Mesothelial cell of epicardium (in vitro differentiated cells): ENCODE measurements at places on chromosomes 4 and X. TPM values are rescaled to one million over a fixed set of nuclear protein-coding genes. Genes with fewer than 3 reads are reported as not detected.

GRCh38 chrX:48957477-48957826, at the start of gene OTUD5:
Gene OTUD5 (minus strand): TSS chrX:48957607. CDS start chrX:48957570, 37 bp downstream.
- DNase-seq = no peak
- H3K36me3 ChIP-seq = peaks cover 2% of the 10 kb centered on the region
- H3K27me3 ChIP-seq = no peaks in the 10 kb centered on the region
- H3K4me3 ChIP-seq = peak within 1 kb of the TSS; percentile 100
- peaks cover 30% of the 10 kb centered on the region for H3K4me1 ChIP-seq
- peak within 1 kb of the TSS; percentile 100 for H3K27ac ChIP-seq

DNA sequence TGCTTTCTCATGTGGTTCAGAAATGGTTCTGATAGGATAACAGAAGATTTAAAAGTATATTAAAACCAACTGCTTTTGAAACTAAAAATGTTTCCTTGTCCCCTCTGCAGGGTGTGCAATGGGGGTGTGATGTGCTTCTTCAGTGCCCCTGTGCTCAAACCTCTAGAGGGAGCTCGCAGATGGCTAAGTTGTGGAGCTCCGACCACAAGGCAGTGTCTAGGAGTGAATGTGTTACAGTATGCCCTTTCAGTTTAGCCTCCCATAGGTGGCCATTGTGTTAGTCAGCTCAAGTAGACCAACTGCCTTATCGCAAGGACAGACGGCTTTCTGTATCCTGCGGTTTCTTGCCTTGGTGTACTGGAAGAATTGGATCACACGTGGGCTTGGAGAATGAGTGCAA, 130.5 kb downstream of the TENT5D start:
- no peak for DNase-seq
- H3K36me3 ChIP-seq = no peaks in the 10 kb centered on the region
- no peak overlapping the region for H3K27ac ChIP-seq
- H3K4me3 ChIP-seq = no peak overlapping the region
- no peaks in the 10 kb centered on the region for H3K4me1 ChIP-seq

- H3K27me3 ChIP-seq = no peaks in the 10 kb centered on the region
- no peak overlapping the region for H3K27ac ChIP-seq
- H3K36me3 ChIP-seq = no peaks in the 10 kb centered on the region
- peaks cover 4% of the 10 kb centered on the region for H3K4me1 ChIP-seq
Measured at GRCh38 chr4:126361287-126361686, 1046.5 kb downstream of the FAT4 start.

DNA sequence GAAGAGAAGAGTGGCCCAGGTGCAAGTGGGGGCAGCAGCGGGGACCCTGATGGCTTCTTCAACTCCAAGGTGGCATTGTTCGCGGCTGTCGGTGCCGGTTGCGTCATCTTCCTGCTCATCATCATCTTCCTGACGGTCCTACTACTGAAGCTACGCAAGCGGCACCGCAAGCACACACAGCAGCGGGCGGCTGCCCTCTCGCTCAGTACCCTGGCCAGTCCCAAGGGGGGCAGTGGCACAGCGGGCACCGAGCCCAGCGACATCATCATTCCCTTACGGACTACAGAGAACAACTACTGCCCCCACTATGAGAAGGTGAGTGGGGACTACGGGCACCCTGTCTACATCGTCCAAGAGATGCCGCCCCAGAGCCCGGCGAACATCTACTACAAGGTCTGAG, 11.4 kb downstream of the EFNB1 start:
- H3K27ac ChIP-seq = no peak overlapping the region
- no peaks in the 10 kb centered on the region for H3K27me3 ChIP-seq
- peaks cover 6% of the 10 kb centered on the region for H3K4me1 ChIP-seq
- H3K36me3 ChIP-seq = peaks cover 7% of the 10 kb centered on the region
- DNase-seq = no peak

- H3K36me3 ChIP-seq = no peaks in the 10 kb centered on the region
- DNase-seq = no peak
- no peak overlapping the region for H3K27ac ChIP-seq
- H3K4me1 ChIP-seq = no peaks in the 10 kb centered on the region
- H3K4me3 ChIP-seq = no peak overlapping the region
Measured at GRCh38 chr4:184232202-184232601, 14.5 kb upstream of the ENPP6 start.

DNA sequence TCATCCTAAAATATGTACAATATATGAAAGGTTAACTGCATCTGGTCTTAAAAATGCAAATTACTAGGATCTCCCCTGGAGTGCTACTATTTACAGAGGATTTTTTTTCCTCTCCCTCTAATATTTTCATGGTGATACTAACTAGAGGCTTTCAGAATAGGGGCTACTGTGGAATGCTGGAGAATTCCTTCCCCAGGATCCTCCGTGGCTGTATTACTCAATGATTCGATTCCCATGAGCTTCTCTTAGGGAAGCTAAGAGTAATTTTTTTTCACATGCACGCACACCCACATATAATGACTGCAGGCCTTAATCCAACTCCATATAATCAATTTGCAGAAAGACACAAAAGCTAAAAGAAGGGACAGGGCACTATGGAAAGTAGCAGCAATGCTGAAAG, 184.7 kb downstream of the ARHGAP6 start:
- H3K4me3 ChIP-seq = no peak overlapping the region
- no peaks in the 10 kb centered on the region for H3K4me1 ChIP-seq
- no peak overlapping the region for H3K27ac ChIP-seq
- peaks cover 10% of the 10 kb centered on the region for H3K27me3 ChIP-seq
- no peak for DNase-seq
- no peaks in the 10 kb centered on the region for H3K36me3 ChIP-seq

DNA sequence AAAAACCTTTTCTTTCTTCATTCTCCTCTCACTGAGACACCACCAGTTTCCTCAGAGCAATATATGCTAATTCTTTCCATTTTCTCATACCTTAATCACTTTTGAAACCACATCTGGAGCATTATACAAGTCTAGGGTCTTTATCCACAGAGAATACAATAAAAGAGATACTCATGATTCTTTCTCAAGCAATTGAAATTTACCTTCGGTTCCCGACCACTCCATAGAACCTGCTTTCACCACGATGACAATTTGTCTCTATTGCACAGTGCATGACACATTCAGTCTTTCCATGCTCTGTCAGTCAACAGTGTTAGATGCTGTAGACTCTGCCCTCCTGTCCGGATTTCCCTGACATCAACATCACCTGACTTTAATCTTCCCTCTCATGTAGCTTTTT, 409.3 kb upstream of the NWD2 start:
- no peak overlapping the region for H3K4me3 ChIP-seq

DNA sequence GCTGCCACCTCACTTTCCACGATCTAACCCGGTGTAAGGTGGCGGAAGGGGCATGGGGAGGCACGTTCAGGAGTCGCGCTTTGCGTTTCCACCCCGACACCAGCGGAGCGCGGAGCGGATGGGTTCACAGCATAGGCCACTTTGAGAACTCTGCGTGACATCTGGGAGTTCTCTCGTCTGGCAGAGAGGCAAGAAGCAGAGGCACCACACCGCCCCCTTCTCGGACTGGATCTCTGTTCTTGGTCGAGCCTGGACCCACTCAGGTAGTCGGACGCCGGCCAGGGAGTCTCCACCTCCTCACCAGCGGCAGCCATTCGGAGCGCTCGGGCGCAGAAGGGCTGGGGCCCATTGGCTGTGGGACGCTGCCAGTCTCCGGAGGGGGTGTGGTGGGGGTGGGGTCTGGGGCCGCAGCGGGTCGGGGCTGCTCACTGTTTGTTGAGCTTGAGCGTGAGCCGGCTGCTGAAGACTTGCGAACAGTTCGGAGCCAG, at the start of gene DACH2:
DACH2 (plus strand) TSS at position 428 of the 488 bp plus-strand sequence.
- H3K27me3 ChIP-seq = peaks cover 71% of the 10 kb centered on the region
- peak within 1 kb of the TSS; percentile 89 for H3K27ac ChIP-seq
- peak; percentile 82 for DNase-seq
- peaks cover 32% of the 10 kb centered on the region for H3K4me1 ChIP-seq
- no peaks in the 10 kb centered on the region for H3K36me3 ChIP-seq
- peak within 1 kb of the TSS; percentile 93 for H3K4me3 ChIP-seq

GRCh38 chr4:7202411-7202810, 10.1 kb downstream of the SORCS2 start:
- peaks cover 2% of the 10 kb centered on the region for H3K27me3 ChIP-seq
- H3K27ac ChIP-seq = no peak overlapping the region
- no peaks in the 10 kb centered on the region for H3K36me3 ChIP-seq
- peaks cover 47% of the 10 kb centered on the region for H3K4me1 ChIP-seq
- no peak for DNase-seq

- H3K4me1 ChIP-seq = peaks cover 33% of the 10 kb centered on the region
- no peak overlapping the region for H3K27ac ChIP-seq
- no peak for DNase-seq
- no peak overlapping the region for H3K4me3 ChIP-seq
- H3K36me3 ChIP-seq = peaks cover 5% of the 10 kb centered on the region
Measured at GRCh38 chr4:101992446-101992845, 201.9 kb downstream of the BANK1 start.

- no peaks in the 10 kb centered on the region for H3K36me3 ChIP-seq
- H3K27ac ChIP-seq = peak overlapping the region; percentile 45
- no peak for DNase-seq
- H3K4me3 ChIP-seq = no peak overlapping the region
Measured at GRCh38 chr4:123587983-123588494, 191.4 kb downstream of the SPRY1 start.

- no peaks in the 10 kb centered on the region for H3K36me3 ChIP-seq
- no peak overlapping the region for H3K4me3 ChIP-seq
- no peaks in the 10 kb centered on the region for H3K27me3 ChIP-seq
- H3K4me1 ChIP-seq = peaks cover 33% of the 10 kb centered on the region
Measured at GRCh38 chr4:23769406-23769805, 120.4 kb downstream of the PPARGC1A start.

DNA sequence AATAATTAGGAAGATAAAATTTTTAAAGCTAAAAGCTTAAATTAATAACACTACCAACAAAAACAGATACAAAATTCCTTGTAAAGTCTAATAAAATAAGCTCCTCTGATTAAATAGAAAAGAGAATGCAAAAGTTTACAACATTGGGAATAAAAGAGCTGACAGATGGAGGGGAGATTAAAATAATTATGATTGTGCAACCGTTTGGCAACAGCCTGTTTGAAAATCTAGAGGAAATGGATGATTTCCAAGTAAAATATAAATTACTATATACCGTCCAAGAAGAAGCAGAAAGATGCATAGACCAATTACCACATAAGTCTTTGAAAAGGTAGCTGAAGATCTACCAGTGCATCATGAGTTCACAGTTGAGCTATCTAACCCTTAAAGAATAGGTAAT, 46.4 kb upstream of the VBP1 start:
- no peak overlapping the region for H3K27ac ChIP-seq
- H3K27me3 ChIP-seq = no peaks in the 10 kb centered on the region
- H3K4me3 ChIP-seq = no peak overlapping the region
- no peaks in the 10 kb centered on the region for H3K36me3 ChIP-seq

- DNase-seq = no peak
- no peaks in the 10 kb centered on the region for H3K36me3 ChIP-seq
- H3K4me1 ChIP-seq = peaks cover 18% of the 10 kb centered on the region
- no peak overlapping the region for H3K4me3 ChIP-seq
- no peak overlapping the region for H3K27ac ChIP-seq
Measured at GRCh38 chr4:79399076-79399475, 9.0 kb downstream of the GK2 start.

GRCh38 chrX:30521440-30522182, 56.0 kb downstream of the TASL start:
- H3K36me3 ChIP-seq = no peaks in the 10 kb centered on the region
- no peak overlapping the region for H3K4me3 ChIP-seq
- H3K27ac ChIP-seq = peak overlapping the region; percentile 37
- H3K27me3 ChIP-seq = no peaks in the 10 kb centered on the region

- no peaks in the 10 kb centered on the region for H3K4me1 ChIP-seq
- H3K36me3 ChIP-seq = no peaks in the 10 kb centered on the region
- peaks cover 14% of the 10 kb centered on the region for H3K27me3 ChIP-seq
- H3K4me3 ChIP-seq = no peak overlapping the region
- DNase-seq = no peak
- no peak overlapping the region for H3K27ac ChIP-seq
Measured at GRCh38 chrX:69429339-69430015, 74.6 kb upstream of the NALF2 start.

DNA sequence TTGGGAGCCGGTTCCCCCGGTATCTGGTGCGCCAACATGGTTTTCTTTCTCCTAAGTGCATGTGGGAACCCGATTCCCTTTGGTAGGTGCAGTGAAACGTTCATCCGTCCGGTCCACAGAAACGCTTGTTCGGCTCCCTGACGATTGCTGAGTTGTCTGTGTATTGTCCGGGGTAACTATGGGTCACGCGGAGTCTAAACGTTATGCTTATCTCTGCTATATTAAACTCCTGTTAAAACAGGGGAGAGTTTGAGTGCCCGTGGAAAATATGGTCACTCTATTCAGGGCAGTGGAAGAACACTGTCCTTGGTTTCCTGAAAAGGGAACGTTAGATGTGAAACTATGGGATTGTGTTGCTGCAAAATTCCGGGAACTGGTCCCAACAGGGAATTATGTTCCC, 32.4 kb upstream of the MGST2 start:
- H3K4me3 ChIP-seq = peak overlapping the region; percentile 76
- H3K4me1 ChIP-seq = peaks cover 9% of the 10 kb centered on the region
- no peak for DNase-seq
- no peak overlapping the region for H3K27ac ChIP-seq
- peaks cover 11% of the 10 kb centered on the region for H3K27me3 ChIP-seq

DNA sequence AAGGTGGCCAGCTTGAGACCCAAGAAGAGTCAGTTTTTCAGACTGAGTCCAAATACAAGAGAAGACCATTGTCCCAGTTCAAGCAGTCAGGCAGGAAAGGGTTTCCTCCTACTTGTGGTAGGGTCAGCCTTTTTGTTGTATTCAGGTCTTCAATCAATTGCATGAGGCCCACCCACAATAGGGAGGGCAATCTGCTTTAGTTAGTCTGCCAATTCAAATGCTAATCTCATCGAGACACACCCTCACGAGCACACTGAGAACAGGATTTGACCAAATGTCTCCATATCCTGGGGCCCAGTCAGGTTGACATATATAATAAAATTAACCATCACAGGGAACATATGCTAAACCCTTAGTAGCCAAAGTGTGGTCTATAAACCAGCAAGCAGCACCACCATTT, 75.3 kb upstream of the FRMPD3 start:
- peaks cover 13% of the 10 kb centered on the region for H3K27me3 ChIP-seq
- no peak overlapping the region for H3K4me3 ChIP-seq
- H3K36me3 ChIP-seq = no peaks in the 10 kb centered on the region
- no peak overlapping the region for H3K27ac ChIP-seq
- no peak for DNase-seq

DNA sequence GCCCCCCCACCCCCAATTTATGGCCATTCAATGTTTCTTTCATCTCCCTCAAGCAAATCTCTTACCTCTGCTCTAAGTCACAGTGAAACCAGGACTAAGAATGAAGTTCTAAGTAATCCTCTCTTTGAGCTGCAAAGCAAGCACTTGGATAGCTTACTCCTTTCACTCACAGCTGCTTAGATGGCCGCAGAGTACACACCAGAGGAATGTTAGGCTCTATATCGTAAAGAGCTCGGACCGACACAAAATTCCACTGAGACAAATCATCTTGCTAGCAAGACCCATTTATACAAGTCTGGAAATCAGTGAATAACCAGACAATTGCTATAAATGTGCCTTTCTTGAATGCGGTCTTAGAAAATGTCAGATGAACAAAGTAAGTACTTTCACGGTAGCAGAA, 135.0 kb downstream of the IDS start:
- H3K4me1 ChIP-seq = peaks cover 10% of the 10 kb centered on the region
- no peak overlapping the region for H3K27ac ChIP-seq
- DNase-seq = no peak
- H3K27me3 ChIP-seq = no peaks in the 10 kb centered on the region
- no peak overlapping the region for H3K4me3 ChIP-seq

GRCh38 chr4:3783693-3784306, 17.6 kb downstream of the ADRA2C start:
- DNase-seq = peak; percentile 62
- peaks cover 15% of the 10 kb centered on the region for H3K4me1 ChIP-seq
- H3K27me3 ChIP-seq = peaks cover 3% of the 10 kb centered on the region
- no peak overlapping the region for H3K27ac ChIP-seq

GRCh38 chr4:142112451-142112850, 476.1 kb downstream of the IL15 start:
- peaks cover 44% of the 10 kb centered on the region for H3K36me3 ChIP-seq
- no peak overlapping the region for H3K4me3 ChIP-seq

Gene SULT1E1
- 118 to 122 TPM (median 121 TPM) in 3 replicates for total RNA-seq

Gene LRCH2
- 29.1 to 29.5 TPM (median 29.4 TPM) in 3 replicates for total RNA-seq

Gene SMARCA1
- 116 TPM in 3 replicates for total RNA-seq

Gene SLC49A3
- 10.5 to 13.4 TPM (median 11.6 TPM) in 3 replicates for total RNA-seq
